ENCODE measurements at places on chromosomes 1 and 21.

GRCh38 chr1:204075139-204075521, 2.2 kb downstream of the SOX13 start:
- DNase-seq: no peak

DNA sequence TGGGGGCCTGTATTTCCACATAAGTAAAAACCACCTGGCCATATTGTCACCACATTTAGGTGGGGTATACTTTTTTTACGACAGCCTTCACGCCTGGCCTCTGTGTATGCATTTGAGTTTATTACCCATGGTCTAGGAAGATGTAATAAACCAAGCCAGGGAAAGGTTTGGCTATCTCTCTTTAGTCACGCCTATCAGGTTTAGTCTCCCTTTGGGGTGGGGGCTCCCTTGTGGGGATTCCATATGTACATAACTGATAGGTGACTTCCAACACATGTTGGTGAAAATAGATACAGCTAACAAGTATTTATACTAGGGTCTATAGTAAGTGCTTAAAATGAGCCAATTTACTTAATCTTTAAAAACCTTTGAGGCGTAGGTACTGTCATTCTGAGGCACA, 4.2 kb downstream of the YBX1 start:
- DNase-seq: no peak

DNA sequence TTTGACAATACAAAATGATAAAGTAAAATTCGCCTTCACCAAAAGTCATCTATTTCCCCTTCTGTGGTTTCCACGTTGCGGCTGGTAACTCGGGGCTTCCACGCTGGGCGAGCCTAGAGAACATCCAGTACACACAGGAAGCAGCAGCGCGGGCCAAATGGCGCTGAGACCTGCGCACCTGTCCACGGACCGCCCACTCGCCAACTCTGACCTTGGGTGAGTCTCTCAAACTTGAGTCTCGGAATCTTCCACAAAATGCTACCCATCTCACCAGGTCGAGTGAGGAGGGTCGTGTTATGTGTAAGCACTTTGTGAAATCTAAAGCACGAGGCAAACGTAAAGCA, 820 bp upstream of the TTF2 start:
- DNase-seq: no peak

DNA sequence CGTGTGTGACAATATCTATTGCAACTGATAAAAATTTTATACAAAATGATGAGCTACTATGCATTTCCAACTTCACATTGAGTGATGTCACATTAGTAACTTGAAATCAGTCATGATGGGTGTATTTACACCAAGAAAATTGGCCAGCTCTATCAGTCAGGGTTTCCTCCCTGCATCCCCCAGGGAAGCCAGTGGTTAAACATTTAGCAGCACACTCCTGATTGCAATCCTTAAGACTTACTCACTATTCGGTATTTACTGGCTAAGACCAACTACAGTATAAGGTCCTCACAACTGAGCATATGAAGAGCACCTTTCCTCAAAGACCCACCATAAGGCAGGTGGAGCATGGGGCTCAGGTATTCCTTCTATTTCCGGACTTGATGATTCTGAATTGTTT, 41.3 kb upstream of the PTGFRN start:
- no peak for DNase-seq

DNA sequence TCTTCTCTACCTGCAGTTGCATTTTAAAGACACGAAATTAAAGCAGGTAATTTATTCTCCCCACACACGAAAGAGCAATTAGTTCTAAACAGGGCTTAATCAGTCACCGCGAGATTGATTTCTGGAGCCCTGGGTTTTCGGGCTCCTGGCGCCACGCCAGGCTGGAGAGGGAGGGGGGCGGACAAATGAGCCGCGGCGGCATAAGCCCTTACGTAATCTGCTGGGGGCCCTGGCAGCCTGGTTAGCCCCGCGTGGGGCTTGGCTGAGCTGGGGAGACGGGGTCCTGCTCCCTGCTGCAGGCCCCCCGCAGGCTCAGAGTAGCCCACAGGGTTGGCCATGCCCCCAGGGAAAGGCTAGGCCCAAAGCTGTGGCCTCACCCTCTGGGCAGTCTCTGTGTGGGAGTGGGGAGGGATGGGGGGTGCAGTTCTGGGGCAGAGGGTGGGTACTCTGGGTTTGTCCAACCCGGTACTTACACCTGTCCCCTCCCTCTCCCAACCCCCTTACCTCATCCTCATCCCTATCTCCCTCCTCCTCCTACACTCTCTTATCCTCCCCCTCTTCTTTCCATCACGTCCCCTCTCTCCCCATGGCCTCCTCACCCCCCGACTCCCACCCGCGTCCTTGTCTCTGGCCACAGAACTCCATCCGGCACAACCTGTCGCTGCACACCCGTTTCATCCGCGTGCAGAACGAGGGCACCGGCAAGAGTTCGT, 19.9 kb downstream of the FOXO6 start:
- no peak for DNase-seq

DNA sequence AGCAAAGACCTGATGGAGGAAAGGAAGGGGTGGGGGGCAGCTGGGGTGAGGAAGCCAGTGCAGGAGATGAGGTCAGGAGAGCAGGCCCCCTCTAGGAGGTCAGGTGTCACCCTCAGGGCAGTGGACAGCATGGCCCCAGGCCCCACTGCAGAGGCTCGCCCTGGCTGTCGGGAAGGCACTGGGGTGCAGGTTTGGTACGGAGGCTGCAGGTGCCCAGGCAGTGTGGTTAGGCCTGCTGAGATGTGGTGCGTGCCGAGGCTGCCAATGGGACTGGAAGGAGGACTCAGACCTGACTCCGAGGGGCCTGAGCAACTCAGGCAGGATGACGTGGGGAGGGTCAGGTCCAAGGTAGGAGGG, 82.3 kb downstream of the PCBP3 start:
- no peak for DNase-seq

GRCh38 chr1:112991402-112992120, 35.6 kb upstream of the SLC16A1 start:
- no peak for DNase-seq

DNA sequence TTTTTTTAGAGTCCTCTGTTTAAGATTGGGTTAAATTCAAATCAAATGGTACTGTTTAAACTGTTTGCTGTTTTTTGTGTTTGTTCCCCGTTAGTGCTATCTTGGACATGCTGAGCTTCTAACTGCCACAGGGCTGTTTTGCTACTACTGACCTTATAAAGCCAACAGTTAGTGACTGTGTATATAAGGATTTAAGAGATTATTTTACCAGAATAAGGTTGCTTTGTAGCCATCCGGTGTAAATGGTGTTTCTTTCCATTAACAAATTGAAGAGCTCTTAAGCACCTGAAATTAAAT, 37.0 kb downstream of the ZNF281 start:
- DNase-seq: no peak

GRCh38 chr1:221263831-221264767, 384.9 kb downstream of the HLX start:
- DNase-seq: peak; percentile 95

GRCh38 chr21:45736690-45737484, 93.4 kb downstream of the PCBP3 start:
- no peak for DNase-seq

DNA sequence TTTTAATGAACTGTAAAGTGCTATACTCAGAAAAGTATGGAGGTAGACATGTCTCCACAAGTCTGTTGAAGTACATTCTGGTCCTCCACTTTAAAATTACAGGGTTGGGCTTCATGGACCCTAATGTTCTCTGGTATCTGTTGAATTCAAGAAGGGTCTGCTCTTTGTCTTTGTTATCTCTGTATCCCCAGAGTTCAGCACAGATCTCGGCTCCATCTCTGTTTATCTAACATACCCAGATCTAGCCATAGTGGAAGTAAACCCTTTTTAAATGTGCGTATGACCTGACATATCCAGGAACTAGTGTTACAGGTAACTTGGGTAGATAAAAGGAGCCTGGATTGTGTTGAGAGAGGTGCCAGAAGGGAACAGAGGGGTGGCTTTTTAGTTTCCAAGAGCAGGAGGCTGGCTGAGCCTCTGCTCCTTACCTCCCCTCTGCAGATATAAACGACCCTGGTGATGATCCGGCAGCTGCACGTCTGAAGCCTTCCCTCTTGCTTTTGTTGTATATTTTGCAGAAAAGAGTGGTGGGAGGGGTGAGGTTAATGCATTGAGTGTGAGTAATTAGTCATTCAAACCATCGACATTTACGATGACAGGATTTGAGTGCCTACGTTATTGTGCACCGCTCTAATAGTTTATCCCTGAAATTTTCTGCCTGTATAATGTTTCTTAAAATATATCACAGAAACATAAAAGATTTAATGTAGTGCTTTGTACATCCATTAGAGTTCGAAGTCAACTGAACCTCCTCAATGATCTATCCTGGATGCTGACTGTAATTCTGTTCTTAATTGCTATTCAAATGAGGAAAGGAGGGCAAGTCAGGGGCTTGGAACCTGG, 30.8 kb downstream of the ELAVL4 start:
- DNase-seq: no peak

DNA sequence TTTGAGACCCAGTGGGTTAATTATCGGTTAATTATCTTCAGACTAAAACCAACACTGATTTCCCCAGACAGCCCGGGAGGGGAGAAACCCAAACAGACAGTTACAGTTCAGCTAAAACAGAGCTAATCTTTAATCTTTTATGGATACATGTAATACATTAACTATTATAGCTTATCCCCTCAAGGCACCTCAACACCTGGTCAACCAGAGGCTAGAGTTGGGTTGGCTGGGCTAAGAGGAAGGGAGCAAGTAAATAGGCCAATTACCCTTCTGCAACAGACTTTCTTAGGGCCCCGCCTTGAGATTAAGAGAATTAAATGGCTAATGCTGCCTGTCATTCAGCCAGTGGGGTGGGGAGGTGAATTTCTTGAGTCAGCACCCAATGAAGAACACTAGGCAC, 6.6 kb upstream of the MED18 start:
- no peak for DNase-seq

DNA sequence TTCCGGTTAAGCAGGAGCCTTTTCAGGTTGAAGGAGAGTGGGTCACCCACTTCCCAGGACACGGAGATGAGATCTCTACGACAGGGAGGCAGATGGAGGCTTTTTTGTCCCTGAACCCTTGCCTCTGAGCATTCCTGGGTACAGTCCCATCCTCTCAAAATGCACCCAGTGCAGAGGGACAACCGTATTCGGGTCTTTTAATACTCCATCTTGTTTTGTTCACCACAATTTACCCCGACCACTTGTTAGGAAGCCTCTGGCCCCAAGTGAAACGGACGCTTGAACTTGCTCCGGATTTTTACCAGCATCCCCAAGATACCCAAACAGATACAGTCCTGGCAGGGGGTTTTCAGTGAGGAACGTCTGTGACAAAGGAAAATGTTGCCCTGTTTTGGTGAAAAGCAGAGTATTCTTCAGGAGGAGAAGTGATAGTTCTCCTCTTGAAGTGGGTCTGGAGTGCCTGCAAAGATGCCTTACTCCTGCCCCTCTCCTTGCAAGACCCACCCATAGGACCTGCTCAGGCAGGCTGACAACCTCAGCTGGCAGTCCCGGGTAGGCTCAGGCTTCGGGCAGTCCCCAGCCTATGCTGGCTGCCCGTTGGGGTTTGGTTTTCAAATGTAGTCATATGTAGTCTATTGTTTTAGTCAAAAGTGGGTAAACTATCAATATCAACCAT, 669 bp upstream of the ARL8A start:
- DNase-seq: no peak

DNA sequence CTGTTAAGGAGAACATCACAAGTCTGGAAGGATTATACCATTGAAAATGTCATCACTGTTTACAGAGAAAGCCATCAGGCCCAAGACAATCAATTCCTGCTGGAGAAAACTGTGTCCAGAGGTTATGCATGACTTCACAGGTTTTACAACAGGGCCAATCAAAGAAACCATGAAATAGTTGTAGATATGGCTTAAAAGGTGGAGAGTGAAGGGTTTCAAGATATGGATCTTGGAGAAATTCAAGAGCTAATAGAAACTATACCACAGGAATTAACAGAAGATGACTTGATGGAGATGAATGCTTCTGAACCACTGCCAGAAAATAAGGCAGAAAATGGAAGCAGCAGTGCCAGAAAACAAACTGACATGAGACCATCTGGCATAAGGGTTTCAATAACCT, 30.2 kb downstream of the USP1 start:
- DNase-seq: no peak

DNA sequence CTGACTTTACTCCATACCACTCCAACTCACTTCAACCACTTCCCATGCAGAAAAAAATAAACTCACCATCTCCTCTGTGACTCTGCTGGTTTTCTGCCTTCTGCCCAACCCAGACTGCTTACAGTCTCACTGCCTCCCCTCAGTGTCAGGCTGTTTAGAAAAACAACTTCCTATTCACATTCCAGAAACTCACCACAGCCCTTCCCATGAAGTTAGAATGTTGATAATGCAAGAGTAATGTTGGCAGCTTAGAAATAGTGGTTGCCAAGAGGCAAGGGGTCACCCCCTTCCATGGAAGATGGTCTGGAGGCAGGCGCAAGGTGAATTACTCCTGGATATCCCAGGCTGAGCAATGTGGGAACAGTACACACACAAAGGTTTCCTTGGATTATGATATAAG, at the start of gene SELP:
SELP (minus strand) TSS at position 119 of the 400 bp plus-strand sequence; CDS start at position 69, 50 bp downstream.
- no peak for DNase-seq

DNA sequence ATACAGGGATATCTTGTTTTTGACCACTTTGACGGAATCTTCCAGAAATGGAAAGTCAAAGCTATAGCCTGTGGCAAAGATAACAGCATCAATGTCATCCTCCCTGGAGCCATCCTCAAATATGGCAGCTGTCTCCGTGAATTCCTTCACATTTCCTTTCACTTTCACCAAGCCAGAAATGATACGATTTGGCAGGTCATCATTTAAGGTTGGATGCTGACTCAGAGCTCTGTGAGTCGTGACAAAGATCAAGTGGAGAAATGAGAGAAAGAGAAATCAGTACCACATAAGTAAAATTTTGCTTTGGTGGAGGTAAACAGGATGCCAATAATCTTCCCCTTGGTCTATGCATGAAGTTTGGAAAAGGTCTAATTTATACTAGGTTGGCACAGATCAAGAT, 23.9 kb downstream of the FMO5 start:
- no peak for DNase-seq

- no peak for DNase-seq
These were observed 104.1 kb downstream of the DTL start for GRCh38 chr1:212139526-212140135.

DNA sequence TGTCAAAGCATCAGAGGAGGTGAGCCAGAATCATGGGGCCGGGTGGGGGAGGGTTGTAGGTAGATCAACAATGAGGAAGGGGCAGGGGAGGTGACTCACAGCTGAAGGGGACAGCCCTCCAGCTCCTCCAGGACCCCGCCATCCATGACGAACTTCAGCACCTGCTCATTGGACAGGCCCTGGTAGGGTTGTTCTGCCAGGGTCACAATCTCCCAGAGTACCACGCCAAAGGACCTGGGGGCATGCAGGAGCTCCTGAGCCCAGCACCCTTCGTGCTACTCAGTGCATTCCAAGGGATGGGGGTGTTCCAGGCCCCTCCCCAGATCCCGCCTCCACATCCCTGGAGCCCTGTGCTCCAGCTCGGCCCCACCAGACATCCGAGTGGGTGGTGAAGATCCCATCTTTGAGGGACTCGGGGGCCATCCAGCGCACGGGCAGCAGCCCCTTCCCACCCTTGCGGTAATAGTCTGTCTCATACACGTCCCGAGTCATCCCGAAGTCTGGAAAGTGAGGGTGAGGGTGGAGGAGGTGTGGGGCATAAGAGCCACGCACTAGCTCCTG, 17.5 kb downstream of the INSRR start:
- DNase-seq: no peak
